ENCODE measurements at places on chromosomes 2 and 18.
A peak's percentile ranks its signal among the peaks of the same experiment; 100 is the strongest.

- DNase-seq, result no peak
- H3K27ac ChIP-seq, result no peak overlapping the region
- no peak overlapping the region for H3K4me3 ChIP-seq
- no peaks in the 10 kb centered on the region for H3K27me3 ChIP-seq
These were observed 243.9 kb downstream of the AFF3 start for GRCh38 chr2:99898336-99899048.

DNA sequence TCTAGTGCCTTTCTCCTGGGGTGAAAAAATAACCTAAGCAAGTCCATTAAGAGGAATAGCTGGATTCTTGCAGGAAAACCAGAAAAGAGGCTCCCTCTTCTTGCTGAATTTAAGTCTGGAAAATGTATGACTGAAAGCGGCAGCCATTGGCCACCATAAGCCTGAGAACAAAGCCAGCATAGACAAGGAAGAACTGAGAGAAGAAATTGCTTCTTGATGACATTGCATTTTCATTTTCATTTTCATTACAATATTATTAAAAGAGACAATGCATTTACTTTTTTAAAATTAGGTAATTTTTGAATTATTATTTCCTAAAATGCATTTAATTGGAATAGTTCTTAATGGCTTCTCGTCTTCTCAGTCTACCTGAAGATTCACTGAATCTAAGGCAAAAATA lies 1157.5 kb upstream of the ZEB2 start:
- H3K4me1 ChIP-seq, result no peaks in the 10 kb centered on the region
- H3K27me3 ChIP-seq, result no peaks in the 10 kb centered on the region
- H3K27ac ChIP-seq, result no peak overlapping the region
- no peak overlapping the region for H3K4me3 ChIP-seq

DNA sequence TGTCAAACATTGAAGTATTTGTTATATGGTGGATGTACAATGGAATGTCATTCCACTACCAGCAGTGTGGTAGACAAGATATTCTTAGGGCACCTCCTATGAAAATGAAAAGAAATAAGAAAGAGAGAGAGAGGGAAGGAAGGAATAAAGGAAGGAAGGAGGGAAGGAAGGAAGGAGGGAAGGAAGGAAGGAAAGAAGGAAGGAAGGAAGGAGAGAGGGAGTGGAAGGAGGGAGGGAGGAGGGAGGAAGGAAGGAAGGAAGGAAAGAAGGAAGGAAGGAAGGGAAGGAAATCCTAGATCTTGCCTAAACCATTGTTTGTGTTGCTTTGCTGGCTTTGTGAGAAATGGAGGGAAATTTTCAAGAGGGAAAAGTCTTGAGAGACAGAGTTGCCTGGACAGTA lies 50.1 kb upstream of the TCF7L1 start:
- no peak overlapping the region for H3K4me3 ChIP-seq
- no peaks in the 10 kb centered on the region for H3K36me3 ChIP-seq
- DNase-seq, result no peak
- H3K4me1 ChIP-seq, result no peaks in the 10 kb centered on the region
- H3K27ac ChIP-seq, result no peak overlapping the region
- peaks cover 8% of the 10 kb centered on the region for H3K27me3 ChIP-seq

DNA sequence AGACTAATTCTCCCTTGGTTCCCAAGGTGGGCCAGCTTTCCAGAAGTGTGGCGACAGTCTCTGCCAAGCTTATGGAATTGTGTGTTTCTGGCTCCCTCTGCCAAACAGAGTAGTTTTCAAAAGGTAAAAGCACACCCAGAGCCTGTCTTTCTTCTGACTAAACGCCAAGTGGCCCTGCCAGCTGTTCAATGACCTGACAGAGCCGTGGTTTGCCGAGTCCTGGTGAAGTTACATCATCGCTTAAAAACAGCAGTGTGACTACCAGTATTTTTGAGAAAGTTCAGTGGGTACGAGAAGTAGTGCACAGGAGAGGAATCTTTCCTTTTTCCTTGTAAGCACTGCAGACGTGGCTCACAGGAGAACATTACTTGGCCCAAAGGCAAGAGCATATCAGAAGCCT lies 1.9 kb downstream of the PER2 start:
- H3K4me1 ChIP-seq, result peaks cover 56% of the 10 kb centered on the region
- peak overlapping the region; percentile 98 for H3K27ac ChIP-seq
- peak; percentile 83 for DNase-seq

GRCh38 chr2:237987268-237987667 lies 20.5 kb downstream of the UBE2F start:
- no peak overlapping the region for H3K4me3 ChIP-seq
- H3K27ac ChIP-seq, result no peak overlapping the region
- peaks cover 27% of the 10 kb centered on the region for H3K36me3 ChIP-seq

DNA sequence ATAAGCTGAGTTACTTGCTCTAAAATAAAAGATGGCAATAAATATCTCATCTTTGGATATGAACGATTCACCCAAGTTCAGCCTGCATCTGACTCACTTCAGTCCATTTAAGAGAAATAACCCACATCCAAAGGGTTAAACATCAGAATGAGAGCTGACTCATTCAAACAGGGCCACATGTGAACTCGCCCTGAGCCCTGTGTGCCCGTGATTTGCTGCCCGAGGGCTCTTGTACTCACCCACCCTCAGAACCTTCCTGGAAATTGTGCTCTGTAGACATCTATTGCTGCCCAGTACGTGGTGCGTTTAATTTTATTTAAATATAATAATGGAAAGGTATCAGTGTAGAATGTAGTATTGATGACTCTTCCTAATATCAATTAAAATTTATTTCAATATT lies 66.9 kb upstream of the RBM44 start:
- no peak overlapping the region for H3K27ac ChIP-seq
- no peaks in the 10 kb centered on the region for H3K36me3 ChIP-seq
- no peak for DNase-seq
- H3K27me3 ChIP-seq, result no peaks in the 10 kb centered on the region
- no peak overlapping the region for H3K4me3 ChIP-seq

- no peak overlapping the region for H3K27ac ChIP-seq
- no peaks in the 10 kb centered on the region for H3K36me3 ChIP-seq
- peaks cover 6% of the 10 kb centered on the region for H3K4me1 ChIP-seq
- no peak for DNase-seq
- H3K27me3 ChIP-seq, result no peaks in the 10 kb centered on the region
These were observed 131.3 kb downstream of the CCBE1 start for GRCh38 chr18:59565957-59566356.

DNA sequence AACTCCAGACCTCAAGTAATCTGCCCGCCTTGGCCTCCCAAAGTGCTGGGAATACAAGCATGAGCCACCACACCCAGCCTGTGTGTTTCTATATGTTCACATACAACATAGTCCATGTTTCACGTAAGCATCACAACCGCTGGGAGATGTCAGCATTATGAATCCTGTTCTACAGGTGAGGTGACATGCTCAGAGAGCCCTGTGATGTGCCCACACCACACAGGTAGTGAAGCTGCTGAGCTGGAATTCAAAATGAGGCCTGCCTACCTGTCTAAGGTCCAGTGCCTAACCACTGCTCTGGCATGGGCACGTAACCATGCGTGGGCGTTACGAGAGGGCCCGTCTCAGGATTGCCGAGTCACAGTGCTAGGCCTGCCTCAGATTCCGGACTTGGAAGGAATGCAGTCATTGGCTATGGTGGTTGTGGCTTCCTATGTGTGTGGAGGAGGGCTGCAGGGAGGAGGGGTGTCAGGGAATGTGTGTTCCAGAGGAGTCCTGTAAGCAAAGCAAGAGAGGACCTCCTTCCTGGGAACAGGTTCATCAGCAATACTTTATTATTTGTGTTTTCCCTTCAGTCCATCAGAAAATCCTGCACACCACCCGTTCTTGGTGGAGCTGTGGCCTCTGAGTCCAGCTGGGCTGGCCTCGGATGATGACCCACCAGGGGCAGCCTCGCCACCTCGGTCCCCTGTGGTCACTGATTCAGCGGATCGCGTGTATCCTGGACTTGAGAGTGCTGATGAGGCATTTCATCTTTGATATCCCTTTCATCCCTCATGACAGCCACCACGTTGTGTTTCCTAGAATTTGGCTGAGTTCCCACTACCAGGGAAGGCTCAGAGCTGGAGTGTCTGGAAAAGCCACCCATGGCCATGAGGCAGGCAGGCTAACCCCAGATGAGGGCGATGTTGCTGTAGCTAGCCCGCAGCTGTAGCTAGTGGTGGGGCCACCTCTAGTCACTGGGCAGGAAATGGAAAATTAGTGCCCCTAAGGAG lies 31.1 kb downstream of the HK2 start:
- no peaks in the 10 kb centered on the region for H3K27me3 ChIP-seq
- no peak overlapping the region for H3K4me3 ChIP-seq
- peaks cover 51% of the 10 kb centered on the region for H3K4me1 ChIP-seq
- no peaks in the 10 kb centered on the region for H3K36me3 ChIP-seq
- DNase-seq, result no peak

GRCh38 chr18:54140641-54141040 lies 83.8 kb downstream of the MBD2 start:
- no peak for DNase-seq
- H3K27ac ChIP-seq, result no peak overlapping the region
- no peaks in the 10 kb centered on the region for H3K4me1 ChIP-seq
- H3K27me3 ChIP-seq, result no peaks in the 10 kb centered on the region

DNA sequence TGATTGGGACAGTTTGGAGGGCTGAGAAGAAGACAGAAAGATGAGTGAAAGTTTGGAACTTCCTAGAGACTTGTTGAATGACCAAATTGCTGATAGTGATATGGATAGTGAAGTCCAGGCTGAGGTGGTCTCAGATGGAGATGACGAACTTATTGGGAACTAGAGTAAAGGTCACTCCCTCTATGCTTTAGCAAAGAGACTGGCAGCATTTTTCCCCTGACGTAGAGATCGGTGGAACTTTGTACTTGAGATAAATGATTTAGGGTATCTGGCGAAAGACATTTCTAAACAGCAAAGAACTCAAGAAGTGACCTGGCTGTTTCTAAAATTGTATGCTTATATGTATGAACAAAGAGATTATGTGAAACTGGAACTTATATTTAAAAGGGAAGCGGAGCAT lies 221.2 kb upstream of the KCNJ3 start:
- H3K36me3 ChIP-seq, result no peaks in the 10 kb centered on the region
- H3K27me3 ChIP-seq, result no peaks in the 10 kb centered on the region
- H3K27ac ChIP-seq, result no peak overlapping the region
- no peak for DNase-seq

DNA sequence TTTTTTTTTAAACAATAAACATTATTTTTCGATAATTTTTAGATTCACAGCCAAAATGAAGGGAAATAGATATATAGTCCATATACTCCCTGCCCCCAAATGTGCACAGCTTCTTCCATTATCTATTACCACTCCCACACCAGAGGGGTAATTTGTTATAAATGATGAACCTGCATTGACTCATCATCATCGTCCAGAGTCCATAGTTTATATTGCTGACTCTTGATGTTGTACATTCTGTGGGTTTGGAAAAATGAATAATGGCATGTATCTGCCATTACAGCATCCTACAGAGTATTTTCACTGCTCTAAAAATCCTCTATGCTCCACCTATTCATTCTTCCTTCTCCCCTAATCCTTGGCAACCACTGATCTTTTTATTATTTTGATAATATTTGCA lies 121.5 kb downstream of the LTBP1 start:
- DNase-seq, result no peak
- no peak overlapping the region for H3K27ac ChIP-seq
- H3K4me1 ChIP-seq, result peaks cover 15% of the 10 kb centered on the region
- no peaks in the 10 kb centered on the region for H3K27me3 ChIP-seq
- no peak overlapping the region for H3K4me3 ChIP-seq
- H3K36me3 ChIP-seq, result no peaks in the 10 kb centered on the region

DNA sequence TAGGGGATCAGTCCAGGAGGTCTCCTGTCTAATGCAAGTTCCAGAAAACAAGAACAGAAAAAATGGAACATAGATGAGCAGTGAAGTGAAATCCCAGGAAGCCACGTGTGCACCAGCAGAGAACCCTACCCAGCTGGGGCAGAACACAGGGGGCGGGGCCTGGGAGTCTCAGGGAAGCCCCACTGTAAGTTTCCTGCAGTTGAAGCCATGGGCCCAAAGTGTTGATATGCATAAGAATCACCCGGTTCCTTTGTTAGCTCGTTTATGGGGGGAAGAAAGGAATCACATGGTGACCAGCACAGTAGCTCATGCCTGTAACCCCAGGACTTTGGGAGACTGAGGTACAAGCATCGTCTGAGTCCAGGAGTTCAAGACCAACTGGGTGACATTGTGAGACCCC lies 131.3 kb downstream of the INO80D start:
- no peaks in the 10 kb centered on the region for H3K36me3 ChIP-seq

GRCh38 chr18:34258176-34258575 lies 33.5 kb upstream of the NOL4 start:
- no peak overlapping the region for H3K4me3 ChIP-seq
- no peaks in the 10 kb centered on the region for H3K27me3 ChIP-seq
- H3K27ac ChIP-seq, result no peak overlapping the region
- no peaks in the 10 kb centered on the region for H3K36me3 ChIP-seq

DNA sequence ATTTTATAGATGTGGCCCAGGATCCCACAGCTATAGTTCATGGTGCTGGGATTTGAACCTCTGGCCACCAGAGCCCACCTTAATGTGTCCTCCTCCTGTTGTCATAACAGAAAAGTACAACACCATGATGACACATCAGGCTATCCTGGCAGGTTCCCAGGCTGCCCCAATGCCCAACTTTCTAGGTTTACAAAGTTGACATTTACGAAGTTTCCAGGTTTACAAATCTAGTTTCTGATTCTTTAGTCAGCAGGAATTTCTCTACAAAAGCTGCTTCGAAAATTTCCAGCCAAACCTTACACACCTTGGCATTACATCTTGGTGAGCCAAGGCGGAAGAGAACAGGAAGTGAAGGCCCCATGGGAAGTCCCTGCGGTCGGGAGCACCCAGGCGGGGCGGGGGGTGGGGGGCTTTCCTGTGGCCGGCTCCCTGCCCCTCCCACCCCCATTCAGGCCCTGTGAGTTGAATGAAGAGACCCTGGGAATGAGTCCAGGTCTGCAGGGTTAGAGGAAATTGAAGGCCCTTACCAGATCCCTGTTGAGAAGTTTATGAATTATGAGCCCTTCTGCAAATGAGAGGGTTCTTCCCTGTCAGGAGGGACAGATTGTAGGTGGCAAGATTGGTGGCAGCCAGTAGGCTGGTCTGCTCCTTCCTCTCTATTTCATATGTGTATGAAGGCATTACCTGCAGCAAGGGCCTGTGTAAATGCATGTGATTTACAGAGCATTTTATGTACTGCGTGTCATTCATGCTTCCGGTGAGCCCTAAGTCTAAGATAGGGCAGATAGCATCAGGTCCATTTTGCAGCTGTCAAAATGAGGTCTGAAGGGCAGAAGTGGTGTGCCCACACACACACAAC lies 11.1 kb upstream of the IL1RN start:
- no peaks in the 10 kb centered on the region for H3K36me3 ChIP-seq
- H3K27ac ChIP-seq, result peak overlapping the region; percentile 94
- no peak overlapping the region for H3K4me3 ChIP-seq
- H3K27me3 ChIP-seq, result no peaks in the 10 kb centered on the region

GRCh38 chr2:36059691-36060090 lies 295.9 kb upstream of the CRIM1 start:
- DNase-seq, result no peak
- H3K36me3 ChIP-seq, result no peaks in the 10 kb centered on the region
- no peaks in the 10 kb centered on the region for H3K27me3 ChIP-seq
- no peak overlapping the region for H3K4me3 ChIP-seq
- no peak overlapping the region for H3K27ac ChIP-seq
